ENCODE measurements at places on chromosomes 7 and 10.

- no peak for DNase-seq
These were observed 30.8 kb downstream of the UNCX start for GRCh38 chr7:1263391-1263951.

DNA sequence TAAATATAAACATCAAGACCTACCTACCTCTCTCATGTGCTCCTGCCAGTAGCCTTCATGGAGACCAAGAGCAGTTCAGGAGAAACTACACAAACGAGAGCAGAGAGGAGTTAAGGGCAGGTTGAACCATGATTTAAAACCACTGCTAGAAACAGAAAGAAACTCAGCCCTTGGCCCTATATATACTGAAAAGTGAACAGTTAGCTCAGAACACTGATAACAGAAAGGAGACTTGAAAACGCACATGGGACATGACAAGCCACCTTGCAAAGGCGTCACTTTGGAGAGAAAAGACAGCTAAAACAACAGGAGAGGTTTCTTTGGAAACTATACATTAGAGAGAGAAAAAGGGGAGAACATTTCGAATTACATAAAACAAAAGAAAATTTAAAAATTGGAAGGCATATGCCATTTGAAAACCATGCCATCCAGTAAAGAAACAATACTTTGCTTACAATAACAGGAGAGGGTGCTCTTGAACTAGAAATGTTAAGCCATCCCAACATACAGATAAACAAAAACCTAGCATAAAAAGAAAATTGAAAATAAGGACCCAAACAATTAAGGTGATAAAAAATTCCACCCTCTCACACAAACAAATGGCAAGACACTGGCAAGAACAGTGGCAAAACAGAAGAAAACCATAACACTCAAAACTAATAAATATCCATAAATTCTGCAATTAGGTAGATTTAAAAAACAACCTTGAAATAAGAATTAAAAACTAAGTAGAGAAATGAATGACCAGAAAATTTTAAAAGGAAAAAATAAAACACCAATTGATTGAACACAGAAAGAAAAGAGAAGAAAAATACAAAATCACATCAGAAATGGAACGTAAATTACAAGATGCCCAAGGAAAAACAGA lies 232.7 kb downstream of the IMMP2L start:
- DNase-seq = no peak

DNA sequence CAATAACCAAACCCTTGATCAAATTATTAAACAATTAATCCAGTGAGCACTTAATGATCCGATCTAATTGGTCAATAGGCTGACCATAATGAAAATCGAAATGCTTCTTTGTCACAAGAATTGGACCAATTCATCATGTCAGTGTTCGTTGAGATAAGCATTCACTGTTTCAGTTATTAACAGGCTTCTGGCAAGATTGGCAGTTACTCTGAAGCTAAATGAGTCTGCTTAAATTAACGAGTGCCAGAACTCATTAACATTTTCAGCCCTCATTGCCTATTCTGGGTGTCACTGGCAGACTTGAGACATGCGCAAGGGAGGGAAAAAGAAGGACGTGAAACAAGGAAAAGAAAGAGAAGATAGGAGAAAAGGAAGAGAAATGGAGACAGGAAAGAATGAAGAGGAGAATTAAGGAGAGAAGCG lies 30.7 kb upstream of the SLC26A3 start:
- no peak for DNase-seq

DNA sequence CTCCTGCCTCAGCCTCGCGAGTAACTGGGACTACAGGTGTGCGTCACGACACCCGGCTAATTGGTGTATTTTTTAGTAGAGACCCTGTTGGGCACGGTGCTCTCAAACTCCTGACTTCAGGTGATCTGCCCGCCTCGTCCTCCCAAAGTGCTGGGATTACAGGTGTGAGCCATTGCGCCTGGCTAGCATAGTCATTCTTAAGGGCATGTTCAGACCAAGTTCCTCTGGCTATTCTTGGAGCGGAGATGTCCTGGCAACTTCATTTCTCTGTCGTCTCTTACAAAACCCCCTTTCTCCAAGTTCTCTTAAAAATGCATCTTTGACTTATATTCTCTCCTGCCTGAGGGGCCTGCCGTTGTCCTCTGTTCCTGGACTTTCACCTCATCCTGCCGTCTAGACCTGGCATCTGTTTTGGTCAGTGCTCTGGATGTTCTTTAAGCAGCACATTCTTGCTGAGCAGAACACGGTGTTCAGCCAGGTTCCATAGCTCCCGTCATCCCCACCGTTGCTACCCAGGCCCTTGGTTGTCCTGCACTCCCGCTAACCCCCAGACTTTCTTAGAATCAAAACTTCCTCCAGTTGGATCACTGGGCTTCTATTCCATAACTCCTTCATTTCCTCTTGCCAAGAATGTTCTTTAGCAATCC lies 509.9 kb upstream of the GALNT17 start:
- DNase-seq = no peak

DNA sequence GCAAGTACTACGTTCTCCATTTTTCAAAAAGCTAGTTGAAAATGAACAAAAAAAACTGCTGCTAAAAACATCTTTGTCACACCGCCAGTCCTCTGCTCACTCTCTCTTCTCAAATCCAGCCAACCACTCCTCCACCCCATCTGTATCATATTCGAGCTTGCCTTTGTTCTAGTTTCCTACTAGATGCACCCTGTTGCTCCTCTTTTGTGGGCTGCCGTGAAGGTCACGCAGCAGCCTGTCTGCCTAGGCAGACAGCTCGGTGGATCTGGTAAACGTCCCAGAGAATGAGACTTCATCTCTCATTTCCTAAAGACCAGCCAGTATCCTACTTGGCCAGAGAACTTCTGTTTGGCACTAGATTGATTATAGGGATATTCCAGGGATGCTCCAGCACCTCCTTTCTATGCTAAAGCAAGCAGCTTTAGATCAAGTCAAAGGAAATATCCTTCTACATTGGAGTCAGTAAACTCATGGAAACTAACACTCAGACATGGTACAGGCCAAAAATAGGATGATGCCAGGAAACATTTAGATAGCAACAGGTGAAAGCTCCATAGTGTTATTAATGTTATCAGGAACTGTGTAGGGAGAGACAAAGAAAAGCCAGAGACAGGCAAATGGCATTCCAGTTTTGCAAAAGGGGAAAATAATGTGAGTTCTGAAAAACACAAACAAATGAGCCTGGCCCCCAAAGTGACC lies 8.7 kb upstream of the PLXNA4 start:
- DNase-seq = no peak

- DNase-seq = no peak
These were observed 89.7 kb upstream of the RPA3 start for GRCh38 chr7:7808156-7808555.

DNA sequence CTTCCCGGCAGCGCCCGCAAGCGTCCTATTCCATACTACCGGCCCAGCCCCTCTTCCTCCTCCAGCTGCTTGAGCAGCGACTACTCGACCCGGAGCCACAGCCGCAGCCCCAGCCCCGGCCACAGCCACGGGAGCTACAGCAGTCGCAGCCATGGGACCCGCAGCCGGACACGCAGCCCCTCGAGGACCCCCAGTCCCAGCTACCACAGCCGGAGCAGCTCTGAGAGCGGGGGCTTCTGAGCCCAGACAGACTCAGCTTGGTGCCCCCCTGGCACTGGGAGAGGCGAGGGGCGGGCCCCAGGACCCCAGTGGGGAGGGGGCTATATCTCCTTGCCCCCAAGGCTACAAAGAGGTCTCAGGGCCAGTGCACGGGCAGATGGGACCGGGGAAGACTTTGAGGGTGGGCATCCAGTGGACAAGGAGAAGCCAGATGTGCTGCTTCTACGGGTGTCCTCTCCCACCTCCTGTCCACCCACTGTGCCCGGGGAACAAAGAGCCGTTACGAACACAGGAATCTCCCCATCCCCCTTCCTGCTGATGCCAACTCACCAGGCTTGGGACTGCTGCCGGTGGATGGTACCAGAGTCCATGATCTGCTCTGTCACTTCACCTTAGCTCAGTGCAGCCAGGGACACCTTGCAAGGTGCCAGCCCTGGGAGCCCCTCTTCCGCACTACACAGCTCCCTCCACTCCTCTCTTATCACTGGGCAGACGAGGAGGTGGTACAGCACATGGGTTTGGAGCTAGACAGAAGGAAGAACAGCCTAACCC lies 16.7 kb upstream of the HSPB1 start:
- DNase-seq = no peak

- DNase-seq = no peak
These were observed 2.2 kb downstream of the MTG1 start for GRCh38 chr10:133396035-133396624.

- no peak for DNase-seq
These were observed 141.1 kb downstream of the DYNC2I1 start for GRCh38 chr7:158997471-158997870.

- no peak for DNase-seq
These were observed 321.2 kb downstream of the FRMD4A start for GRCh38 chr10:14009371-14010100.

GRCh38 chr10:102241032-102241443 lies 274 bp downstream of the PITX3 start:
- DNase-seq = no peak
